ENCODE measurements at places on chromosomes 7 and 10. TPM values are rescaled to one million over a fixed set of nuclear protein-coding genes. Genes with fewer than 3 reads are reported as not detected.

The SYT15B gene
- polyA plus RNA-seq = 0.11 TPM

The GRID2IP gene
- polyA plus RNA-seq = 0.02 TPM

The C10orf95 gene
- not detected for polyA plus RNA-seq

The TUBAL3 gene
- not detected for polyA plus RNA-seq

The GRM3 gene
- polyA plus RNA-seq = not detected

The ADAM12 gene
- polyA plus RNA-seq = 8.0 TPM

The CALHM1 gene
- not detected for polyA plus RNA-seq

The MLLT10 gene
- 41.0 TPM for polyA plus RNA-seq

The IDI2 gene
- not detected for polyA plus RNA-seq

The FKBP9 gene
- 177 TPM for polyA plus RNA-seq

The KIF11 gene
- 5.2 TPM for polyA plus RNA-seq

The CPN1 gene
- polyA plus RNA-seq = not detected

The KCNMA1 gene
- 58.8 TPM for polyA plus RNA-seq

The C10orf143 gene
- 1.9 TPM for polyA plus RNA-seq

The CLCN1 gene
- polyA plus RNA-seq = not detected

The COL28A1 gene
- 0.02 TPM for polyA plus RNA-seq

The TAF3 gene
- polyA plus RNA-seq = 3.1 TPM

The SVIL gene
- 48.4 TPM for polyA plus RNA-seq

The NXPH1 gene
- polyA plus RNA-seq = not detected

The DNAH11 gene
- polyA plus RNA-seq = not detected

The TUBB8 gene
- not detected for polyA plus RNA-seq

The MMP21 gene
- polyA plus RNA-seq = 0.07 TPM

The SPDYE11 gene
- 0.06 TPM for polyA plus RNA-seq

The ZNF33B gene
- polyA plus RNA-seq = 5.6 TPM

The ZNF727 gene
- polyA plus RNA-seq = not detected

The KIAA1217 gene
- polyA plus RNA-seq = 6.6 TPM

The KCNIP2 gene
- 0.61 TPM for polyA plus RNA-seq

The CEP55 gene
- polyA plus RNA-seq = 10.0 TPM

The NPC1L1 gene
- polyA plus RNA-seq = 0.42 TPM

The TMEM139 gene
- polyA plus RNA-seq = not detected

The CALML3 gene
- not detected for polyA plus RNA-seq

The SRGN gene
- polyA plus RNA-seq = 137 TPM

The GNAT3 gene
- not detected for polyA plus RNA-seq

The ZNF488 gene
- polyA plus RNA-seq = 0.16 TPM

The TFAM gene
- polyA plus RNA-seq = 17.0 TPM

The CNTNAP2 gene
- not detected for polyA plus RNA-seq

The PLXDC2 gene
- polyA plus RNA-seq = 8.9 TPM

The ADCYAP1R1 gene
- not detected for polyA plus RNA-seq

The OR13A1 gene
- polyA plus RNA-seq = not detected

The SUFU gene
- polyA plus RNA-seq = 11.0 TPM

The LRRC18 gene
- not detected for polyA plus RNA-seq

The SPDYE1 gene
- polyA plus RNA-seq = not detected

The CD36 gene
- 0.51 TPM for polyA plus RNA-seq

The ASZ1 gene
- polyA plus RNA-seq = 0.05 TPM

The NME8 gene
- not detected for polyA plus RNA-seq

The DMBT1 gene
- polyA plus RNA-seq = not detected

The GTF2IRD1 gene
- polyA plus RNA-seq = 27.3 TPM

The FBH1 gene
- polyA plus RNA-seq = 65.2 TPM

The IFIT1B gene
- polyA plus RNA-seq = not detected

The LIPN gene
- not detected for polyA plus RNA-seq

The SAMD9L gene
- 4.3 TPM for polyA plus RNA-seq

All from AG04450 (cell line).